Muscle of leg (tissue), 16 donors: ENCODE measurements at places on chromosomes 5 and 9. TPM values are rescaled to one million over a fixed set of nuclear protein-coding genes. Genes with fewer than 3 reads are reported as not detected.

MELK gene
- total RNA-seq: 8.9 TPM

- H3K4me3 ChIP-seq: no peak overlapping the region
- H3K4me1 ChIP-seq: peaks cover 15% of the 10 kb centered on the region
- no peaks in the 10 kb centered on the region for H3K36me3 ChIP-seq
- H3K27me3 ChIP-seq: no peaks in the 10 kb centered on the region
Observed at GRCh38 chr9:115196919-115197318, 79.0 kb upstream of the TNC start.

- H3K4me3 ChIP-seq: peak overlapping the region; percentile 50
- H3K27me3 ChIP-seq: peaks cover 5% of the 10 kb centered on the region
- peak overlapping the region; percentile 94 for H3K27ac ChIP-seq
- H3K36me3 ChIP-seq: peaks cover 24% of the 10 kb centered on the region
- H3K4me1 ChIP-seq: peaks cover 43% of the 10 kb centered on the region
- DNase-seq: peak; percentile 75
Observed at GRCh38 chr5:179819296-179820126, 1.2 kb upstream of the SQSTM1 start.

ESM1 gene
- 2.8 TPM for total RNA-seq

GRCh38 chr9:97711223-97711626 lies 14.1 kb upstream of the XPA start:
- H3K36me3 ChIP-seq: no peaks in the 10 kb centered on the region
- H3K27ac ChIP-seq: no peak overlapping the region
- no peak overlapping the region for H3K4me3 ChIP-seq
- no peak for DNase-seq
- peaks cover 6% of the 10 kb centered on the region for H3K4me1 ChIP-seq

DNA sequence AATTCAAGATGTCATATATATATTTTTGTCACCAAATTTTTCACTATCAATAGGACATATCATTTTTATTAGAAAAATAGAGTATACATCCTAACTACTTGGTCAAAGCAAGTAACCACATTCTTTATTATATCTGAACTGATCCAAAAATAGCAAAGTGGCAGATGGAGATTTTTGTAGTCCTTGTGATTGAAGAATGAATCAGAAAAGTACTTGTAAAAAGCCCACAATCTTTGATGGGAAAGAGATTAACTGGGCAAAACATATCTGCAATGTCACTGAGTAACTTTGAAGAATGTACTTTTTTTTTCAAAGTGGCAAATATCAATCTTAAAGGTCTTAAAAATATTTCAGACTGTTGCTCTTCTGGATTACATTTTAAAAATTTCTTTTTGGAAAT lies 1040.6 kb upstream of the SEMA6A start:
- no peak overlapping the region for H3K4me3 ChIP-seq
- H3K4me1 ChIP-seq: no peaks in the 10 kb centered on the region
- DNase-seq: no peak
- H3K36me3 ChIP-seq: no peaks in the 10 kb centered on the region
- H3K27ac ChIP-seq: no peak overlapping the region
- H3K27me3 ChIP-seq: no peaks in the 10 kb centered on the region

GRCh38 chr9:97470076-97470475 lies 31.4 kb upstream of the TMOD1 start:
- no peak overlapping the region for H3K27ac ChIP-seq
- no peaks in the 10 kb centered on the region for H3K36me3 ChIP-seq
- peak; percentile 2 for DNase-seq

THBS4 gene
- total RNA-seq: 315 TPM
